ENCODE measurements at places on chromosomes 2 and 18.

- DNase-seq, result no peak
Measured at GRCh38 chr2:190443055-190443454, 34.9 kb downstream of the MFSD6 start.

- peak; percentile 71 for DNase-seq
Measured at GRCh38 chr2:157838442-157839161, 37.5 kb downstream of the ACVR1 start.

- peak; percentile 57 for DNase-seq
Measured at GRCh38 chr18:5057386-5058348, 139.4 kb downstream of the AKAIN1 start.

DNA sequence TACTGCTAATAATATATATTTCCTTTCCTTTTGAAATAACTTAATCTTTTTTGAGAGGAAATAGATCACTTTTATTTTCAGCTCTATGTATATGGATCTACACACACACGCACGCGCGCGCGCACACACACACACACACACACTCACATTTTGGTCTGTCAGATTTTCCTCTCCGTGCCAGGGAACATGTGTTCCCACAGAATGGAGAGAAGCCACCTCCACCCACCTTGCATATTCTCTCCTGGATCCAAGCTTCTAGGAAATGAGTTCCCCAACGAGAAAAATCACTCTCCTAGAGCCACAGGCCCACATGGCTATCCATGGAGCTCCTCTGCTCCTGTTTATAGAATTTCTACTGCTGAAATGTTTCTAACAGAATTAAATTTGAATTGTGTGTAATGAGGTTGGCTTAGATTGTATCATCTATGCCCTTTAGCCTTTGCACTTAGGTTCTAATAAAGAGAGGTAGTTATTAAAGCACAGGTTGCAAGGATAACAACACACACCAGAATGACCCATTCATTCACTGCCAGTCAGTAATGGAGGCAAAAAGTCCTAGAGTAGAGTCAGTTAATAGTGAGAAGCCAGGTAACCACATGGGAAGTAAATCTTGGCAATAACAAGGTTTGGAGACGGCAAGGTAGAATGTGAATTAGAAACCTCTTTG, 19.7 kb downstream of the IFIH1 start:
- DNase-seq, result no peak

GRCh38 chr2:239401881-239402233, 1.0 kb upstream of the HDAC4 start:
- DNase-seq, result peak; percentile 51

- no peak for DNase-seq
Measured at GRCh38 chr2:151771599-151772358, 37.5 kb upstream of the NEB start.

- no peak for DNase-seq
Measured at GRCh38 chr2:60366135-60366712, 187.2 kb downstream of the BCL11A start.

DNA sequence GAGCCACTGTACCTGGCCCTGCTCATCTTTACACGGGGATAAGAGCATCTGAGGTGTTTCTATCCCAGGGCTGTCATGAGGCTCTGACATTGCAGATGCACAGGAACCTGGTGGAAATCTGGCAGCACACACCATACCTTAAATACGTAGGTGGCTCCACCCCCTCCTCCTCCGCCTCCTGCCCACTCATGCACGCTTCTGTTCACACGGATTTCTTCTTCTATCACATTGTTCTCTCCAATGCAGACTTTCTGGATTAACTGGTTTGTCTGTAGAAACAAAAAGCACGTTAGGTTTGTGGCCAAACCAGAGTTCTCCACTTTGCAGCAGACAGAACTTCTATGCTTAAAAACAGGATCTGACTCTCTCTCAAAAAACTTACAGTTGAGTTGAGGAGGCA, 118.2 kb downstream of the CLIP4 start:
- no peak for DNase-seq

DNA sequence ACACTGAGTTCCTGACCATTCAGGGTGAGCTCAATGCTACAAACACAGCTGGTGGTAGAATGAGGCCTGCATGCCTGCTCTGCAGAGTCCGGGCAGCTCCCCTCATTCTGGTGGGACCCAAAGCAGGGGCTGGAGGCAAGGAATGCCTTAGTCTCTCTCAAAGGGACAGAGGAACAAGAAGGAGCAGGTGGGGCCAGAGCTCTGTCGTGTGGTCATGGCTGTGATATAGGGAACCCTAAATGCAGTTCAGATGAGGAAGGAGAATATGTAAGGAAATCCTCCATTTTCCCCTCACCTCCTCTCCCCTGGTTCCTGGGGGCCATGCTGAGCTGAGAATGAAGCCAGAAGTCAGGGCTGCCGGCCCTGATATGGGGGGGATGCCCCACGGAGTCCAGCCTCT, 334.3 kb downstream of the CYP26B1 start:
- no peak for DNase-seq

DNA sequence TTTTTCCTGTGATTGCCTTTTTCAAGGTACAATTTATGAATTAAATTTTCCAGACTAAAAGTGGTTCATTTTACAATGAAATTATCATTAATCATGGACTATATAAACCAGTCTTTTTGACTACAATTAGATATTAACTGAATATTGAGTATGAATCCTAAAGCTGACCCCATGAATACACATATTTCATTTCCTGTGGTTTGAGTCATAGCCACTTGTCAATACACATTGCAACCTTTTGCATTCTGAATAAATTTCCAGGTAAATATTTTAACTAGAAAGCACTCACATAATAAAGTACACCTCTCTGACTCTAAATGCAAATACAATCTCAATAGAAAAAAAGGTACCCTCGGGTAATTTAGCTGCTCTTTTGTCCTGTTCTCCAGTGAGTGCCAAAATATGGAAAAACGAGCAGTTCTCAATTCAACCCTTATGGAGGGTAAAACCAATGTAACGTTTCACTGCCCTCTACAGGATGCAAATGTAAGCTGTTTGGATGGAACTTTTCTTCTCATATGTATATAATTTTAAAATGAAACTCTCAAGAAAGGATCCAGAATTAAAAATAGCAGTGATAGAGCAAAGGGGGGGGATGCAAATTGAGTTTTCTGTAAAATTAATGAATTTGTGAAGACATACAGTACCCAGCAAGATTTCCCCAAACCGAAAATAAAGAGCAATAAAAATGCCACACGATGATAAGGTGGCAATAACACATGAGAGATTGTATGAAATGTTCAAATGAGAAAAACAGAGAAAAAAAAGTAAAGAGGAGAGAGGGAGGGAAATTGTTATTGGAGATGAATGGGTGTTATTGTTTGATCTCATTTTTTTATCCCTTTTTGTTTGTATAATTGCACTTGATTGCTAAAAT, 1795.7 kb upstream of the PIK3C3 start:
- DNase-seq, result peak; percentile 87

DNA sequence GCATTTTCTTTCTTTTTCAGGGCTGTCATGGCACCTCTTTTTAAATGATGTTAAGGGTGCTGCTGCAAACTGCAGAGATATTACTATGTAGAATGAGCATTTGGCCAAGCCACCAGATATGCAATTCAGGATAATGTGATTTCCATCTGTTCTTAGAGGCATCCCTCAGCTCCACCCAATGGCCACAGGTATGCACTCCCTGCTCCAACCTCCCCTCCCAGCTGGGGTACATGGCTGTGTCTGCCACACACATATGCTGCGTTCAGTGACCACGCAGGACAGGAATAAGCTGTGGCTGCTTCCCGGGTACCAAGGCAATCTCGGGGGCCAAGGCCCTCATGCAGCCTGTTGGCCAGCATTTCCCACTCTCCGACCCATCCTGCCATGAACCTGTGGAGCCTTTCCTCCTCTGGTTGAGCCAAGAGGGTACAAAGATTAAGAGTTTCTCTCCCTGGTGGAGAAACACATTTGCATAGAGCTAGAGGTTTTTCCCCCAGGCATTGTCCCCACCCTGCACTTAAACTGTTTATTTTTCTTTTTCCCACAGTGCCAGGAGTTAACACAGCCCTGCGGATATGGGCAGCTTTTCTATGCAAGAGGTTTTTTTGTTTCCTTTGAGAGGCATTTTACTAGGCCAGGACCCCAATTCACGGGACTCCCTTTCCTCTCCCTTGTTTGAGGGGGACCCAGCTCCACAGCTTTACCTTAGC, 147.0 kb downstream of the GCA start:
- no peak for DNase-seq

DNA sequence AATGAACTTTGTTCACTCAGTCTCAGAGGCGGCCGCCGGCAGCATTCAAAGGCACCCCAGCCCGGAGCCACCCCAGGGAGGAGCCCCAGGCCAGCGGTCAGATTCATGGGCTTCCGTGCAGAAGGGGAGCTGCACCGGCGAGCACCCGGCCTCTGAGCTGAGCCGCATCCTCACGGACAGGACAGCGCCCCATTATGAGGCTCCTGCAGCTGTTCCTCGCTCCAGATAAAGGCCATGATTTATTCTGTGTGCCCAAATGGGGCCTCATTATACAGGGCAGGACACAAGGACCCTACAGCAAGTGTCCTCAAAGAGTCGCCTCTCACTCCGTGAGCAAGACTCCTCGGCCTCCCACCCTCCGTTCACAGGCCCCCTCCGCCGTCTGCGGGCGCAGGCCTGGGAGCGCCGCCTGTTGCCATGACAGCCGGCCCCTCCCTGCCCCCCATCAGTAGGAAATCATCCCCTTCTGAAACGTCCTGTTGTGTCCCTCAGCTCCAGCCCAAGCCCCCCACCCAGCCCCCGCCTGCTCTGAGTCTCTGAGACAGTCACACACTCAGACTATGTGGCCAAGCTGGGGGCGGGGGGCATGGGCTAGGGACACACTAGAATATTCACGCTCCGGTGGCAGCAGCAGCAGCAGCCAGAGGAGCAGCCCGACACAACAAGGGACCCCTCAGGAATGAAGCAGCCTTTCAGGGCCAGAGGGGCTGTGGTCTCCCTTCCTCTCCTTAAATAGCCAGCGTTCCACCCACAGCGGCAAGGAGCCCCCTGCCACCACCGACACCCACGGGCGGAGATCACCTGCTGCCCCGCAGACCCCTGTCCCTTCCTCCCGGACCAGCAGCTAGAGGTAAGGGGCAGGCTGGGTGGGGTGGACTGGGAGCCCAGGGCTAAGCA, at the start of gene GPR17:
GPR17 (plus strand) TSS at position 759 of the 897 bp plus-strand sequence. CDS start 4,583 bp downstream, outside the sequence.
- DNase-seq, result no peak

DNA sequence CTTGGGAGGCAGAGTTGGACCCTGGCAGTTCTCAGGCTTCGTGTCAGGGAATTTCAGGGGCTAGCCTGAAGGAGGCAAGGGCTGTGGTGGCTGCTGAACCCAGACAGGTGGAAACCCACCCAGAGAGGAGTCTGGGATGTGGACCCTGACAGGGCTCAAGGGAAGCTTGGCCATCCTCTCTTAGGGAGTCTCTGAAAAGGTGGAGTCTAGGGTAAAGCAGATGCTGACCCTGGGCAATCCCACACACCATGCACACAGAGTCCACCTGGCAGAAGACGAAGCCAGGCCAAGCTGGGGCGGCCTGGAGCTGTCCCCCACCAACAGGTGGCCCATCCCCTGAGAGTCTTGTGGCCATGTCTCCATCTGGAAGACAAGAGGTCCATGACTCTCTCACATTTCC, 41.2 kb upstream of the TEX51 start:
- no peak for DNase-seq

- no peak for DNase-seq
Measured at GRCh38 chr2:100484390-100484789, 14.1 kb downstream of the NMS start.

DNA sequence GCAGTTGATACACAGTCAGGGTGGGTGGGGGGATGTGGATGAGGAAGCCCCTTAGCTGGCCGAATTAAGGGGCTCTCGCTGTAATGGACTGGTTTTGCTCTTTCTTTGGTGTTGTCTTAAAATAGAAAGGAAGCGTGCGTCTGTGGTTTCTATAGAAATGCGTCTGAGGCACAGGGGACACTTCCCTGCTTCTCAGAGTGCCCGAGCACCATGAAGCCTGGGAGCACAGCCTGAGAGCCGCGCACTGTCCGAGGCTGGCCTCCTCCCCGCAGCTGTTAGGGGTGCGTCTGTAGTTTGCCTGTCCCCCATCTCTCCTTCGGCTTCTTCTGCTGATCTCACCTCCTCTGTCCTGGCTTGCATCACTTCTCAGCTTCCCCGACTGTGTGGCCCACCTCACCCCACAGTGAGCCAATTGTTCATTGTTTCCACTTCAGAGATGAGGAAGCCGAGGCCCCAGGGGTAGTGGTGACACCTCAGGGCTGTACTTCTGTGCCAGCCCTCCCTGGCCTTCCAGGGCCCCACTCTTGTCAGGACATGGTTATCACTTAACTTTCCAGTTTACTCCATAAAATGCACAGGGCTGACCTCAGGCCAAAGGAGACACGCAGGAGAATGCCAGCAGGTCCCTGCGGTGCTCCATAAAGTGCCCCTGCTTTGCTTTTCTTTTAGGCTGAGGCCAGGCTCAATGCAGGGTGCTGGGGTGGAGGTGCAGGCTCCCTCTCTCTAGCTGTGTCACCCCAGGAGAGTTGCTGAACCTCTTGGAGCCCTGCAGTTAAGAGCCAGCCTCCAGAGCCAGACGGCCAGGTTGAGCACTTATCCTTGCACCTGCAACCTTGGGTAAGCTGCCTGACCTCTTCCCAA, 210.6 kb downstream of the SEPTIN10 start:
- no peak for DNase-seq

- no peak for DNase-seq
Measured at GRCh38 chr2:70639841-70640436, 86.3 kb upstream of the TGFA start.

DNA sequence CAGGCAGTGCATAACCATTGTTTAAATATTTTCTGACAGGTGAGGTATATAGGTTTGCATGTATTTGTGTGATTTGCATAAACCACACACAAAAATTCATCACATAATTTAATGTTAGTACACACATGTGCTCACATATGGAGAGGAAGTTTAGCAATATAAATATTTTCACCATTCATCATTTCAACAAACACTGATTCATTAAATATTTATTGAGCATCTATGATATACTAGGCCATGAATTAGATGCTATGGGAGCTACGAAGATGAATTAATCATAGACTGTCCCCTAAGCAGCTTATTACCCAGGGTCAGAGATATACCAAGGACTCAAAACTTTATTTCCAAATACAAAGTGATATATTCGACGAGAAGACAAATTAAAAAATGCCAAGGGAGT, 311.6 kb upstream of the PIK3C3 start:
- DNase-seq, result no peak

GRCh38 chr18:7094427-7094826, 23.2 kb downstream of the LAMA1 start:
- no peak for DNase-seq
